Memory B cell (primary cell): ENCODE measurements at places on chromosomes 2 and 18.

DNA sequence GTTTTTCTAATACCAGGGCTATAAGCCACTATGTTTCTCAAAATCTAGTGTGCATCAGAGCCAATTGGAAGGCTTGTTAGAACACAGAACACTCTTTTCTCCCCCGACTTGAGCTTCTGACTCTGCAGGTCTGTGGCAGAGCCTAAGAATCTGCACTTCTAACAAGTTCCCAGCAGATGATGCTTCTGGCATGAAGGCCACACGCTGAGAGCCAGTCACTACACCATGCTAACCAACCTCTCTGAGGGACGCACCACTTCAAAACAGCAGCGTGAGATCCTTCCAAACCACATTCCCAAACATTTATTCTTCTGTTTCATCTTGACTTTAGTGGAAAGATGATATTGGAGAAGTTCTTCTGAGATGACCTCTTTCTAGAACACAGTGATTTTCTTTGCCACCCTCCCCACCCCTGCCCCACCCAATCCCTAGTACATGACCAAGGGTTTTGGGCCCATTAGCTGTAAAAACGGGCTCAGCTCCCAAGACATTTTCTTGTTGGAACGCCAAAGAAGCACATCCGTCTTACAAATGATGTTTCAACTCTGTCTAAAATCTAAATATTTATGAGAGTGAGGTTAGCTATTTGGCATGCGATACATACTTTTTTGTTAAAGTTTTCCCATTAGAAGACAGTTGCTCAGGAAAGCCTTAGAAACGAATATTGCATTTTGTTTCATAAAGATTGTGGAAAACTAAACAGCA, 391.9 kb downstream of the TMEM182 start:
- DNase-seq = no peak
- H3K4me3 ChIP-seq = no peak overlapping the region
- H3K36me3 ChIP-seq = no peaks in the 10 kb centered on the region
- no peaks in the 10 kb centered on the region for H3K4me1 ChIP-seq
- H3K27me3 ChIP-seq = no peaks in the 10 kb centered on the region

GRCh38 chr2:129912066-129912820, 67.2 kb upstream of the RAB6C start:
- H3K27ac ChIP-seq = no peak overlapping the region
- H3K36me3 ChIP-seq = no peaks in the 10 kb centered on the region
- peaks cover 2% of the 10 kb centered on the region for H3K4me1 ChIP-seq
- DNase-seq = no peak
- H3K4me3 ChIP-seq = no peak overlapping the region

- H3K27me3 ChIP-seq = no peaks in the 10 kb centered on the region
- DNase-seq = no peak
- H3K27ac ChIP-seq = no peak overlapping the region
- no peak overlapping the region for H3K4me3 ChIP-seq
Observed at GRCh38 chr2:101879466-101879865, 112.3 kb upstream of the IL1R2 start.

DNA sequence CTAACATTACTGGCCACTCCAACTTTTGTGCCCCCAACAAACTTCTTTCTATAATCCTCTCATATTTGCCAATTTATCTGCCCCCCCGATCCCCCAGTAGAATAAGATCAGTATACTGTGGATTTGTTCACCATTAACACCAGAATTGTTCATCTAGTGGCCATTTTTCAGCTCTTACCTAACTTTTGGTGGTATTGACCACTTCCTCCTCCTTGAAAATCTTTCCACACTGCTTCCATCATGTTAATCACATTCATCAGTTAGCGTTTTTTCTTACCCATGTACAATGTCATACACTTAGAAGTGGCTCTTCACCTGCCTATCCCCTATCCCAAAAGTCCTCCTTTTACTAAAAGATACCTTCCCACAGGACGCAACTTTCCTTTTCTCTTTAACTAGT, 6.1 kb downstream of the IMPACT start:
- H3K4me3 ChIP-seq = no peak overlapping the region
- DNase-seq = no peak
- no peaks in the 10 kb centered on the region for H3K27me3 ChIP-seq
- H3K4me1 ChIP-seq = no peaks in the 10 kb centered on the region
- peaks cover 20% of the 10 kb centered on the region for H3K36me3 ChIP-seq

GRCh38 chr2:46062637-46063412, 234.4 kb upstream of the EPAS1 start:
- H3K4me1 ChIP-seq = peaks cover 2% of the 10 kb centered on the region
- H3K27me3 ChIP-seq = no peaks in the 10 kb centered on the region
- H3K27ac ChIP-seq = no peak overlapping the region
- peak; percentile 53 for DNase-seq

DNA sequence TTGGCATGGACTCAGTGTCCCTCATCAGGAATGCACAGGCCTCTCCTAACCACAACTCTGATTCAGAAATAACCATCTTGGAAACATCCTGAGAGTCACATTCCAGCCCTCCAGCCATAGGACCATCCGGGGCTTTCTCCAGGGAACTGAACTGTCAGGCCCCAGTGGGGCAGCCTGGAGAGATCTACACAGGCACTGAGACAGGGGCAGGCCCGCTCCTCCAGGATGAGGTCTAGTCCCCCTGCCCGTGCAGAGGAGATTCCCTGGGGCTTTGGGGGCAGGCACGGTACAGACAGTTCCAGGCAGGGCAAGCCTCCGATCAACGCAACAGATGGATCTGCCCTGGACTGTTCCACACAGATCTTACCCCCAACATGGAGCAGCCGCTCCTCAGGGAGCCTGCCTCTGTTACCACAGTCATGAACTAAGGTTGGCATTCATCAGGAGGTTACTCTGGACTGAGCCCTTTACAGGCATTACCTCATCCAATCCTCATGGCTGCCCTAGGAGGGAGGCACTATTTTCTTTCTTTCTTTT, 12.0 kb downstream of the KCNK3 start:
- H3K4me1 ChIP-seq = no peaks in the 10 kb centered on the region
- no peak for DNase-seq
- H3K4me3 ChIP-seq = no peak overlapping the region
- peaks cover 9% of the 10 kb centered on the region for H3K27me3 ChIP-seq
